GM23338 (cell line): ENCODE measurements at places on chromosomes 13 and 19. TPM values are rescaled to one million over a fixed set of nuclear protein-coding genes. Genes with fewer than 3 reads are reported as not detected.

Gene RPL18
- total RNA-seq: 1,660 and 1,898 TPM in 2 replicates

Gene ZNF320
- total RNA-seq: 20.6 and 32.3 TPM in 2 replicates

Gene BCAM
- 80.5 and 100 TPM in 2 replicates for total RNA-seq

Gene CYP2A7
- total RNA-seq: 4.8 TPM in 1 of 2 replicates, not detected in the other

Gene C19orf85
- total RNA-seq: 0.85 and 1.7 TPM in 2 replicates

Gene IGFLR1
- total RNA-seq: 7.8 and 14.4 TPM in 2 replicates

DNA sequence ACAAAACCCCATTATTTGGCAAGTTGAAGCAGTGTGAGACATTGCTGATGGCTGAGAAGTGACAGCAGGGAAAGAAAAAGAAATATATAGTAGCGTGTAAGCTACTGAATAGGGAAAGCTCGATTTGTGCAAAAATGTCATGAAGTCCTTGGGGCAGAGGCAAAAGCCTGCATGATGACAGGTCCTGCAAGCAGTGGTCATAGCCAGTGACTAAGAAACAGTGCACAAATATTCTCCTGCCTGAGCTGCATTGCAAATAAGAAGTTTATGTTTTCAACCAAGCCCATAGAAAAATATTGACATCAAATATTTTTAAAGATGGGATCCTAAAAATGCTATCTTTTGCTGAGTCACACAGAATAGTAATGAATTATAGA, 270.0 kb downstream of the SLITRK6 start:
- H3K4me3 ChIP-seq: no peak overlapping the region
- H3K27ac ChIP-seq: no peak overlapping the region
- no peaks in the 10 kb centered on the region for H3K36me3 ChIP-seq
- no peak for DNase-seq

GRCh38 chr13:105543742-105544141, 991.7 kb downstream of the EFNB2 start:
- no peak overlapping the region for H3K27ac ChIP-seq
- H3K4me3 ChIP-seq: no peak overlapping the region
- H3K4me1 ChIP-seq: no peaks in the 10 kb centered on the region
- DNase-seq: no peak

DNA sequence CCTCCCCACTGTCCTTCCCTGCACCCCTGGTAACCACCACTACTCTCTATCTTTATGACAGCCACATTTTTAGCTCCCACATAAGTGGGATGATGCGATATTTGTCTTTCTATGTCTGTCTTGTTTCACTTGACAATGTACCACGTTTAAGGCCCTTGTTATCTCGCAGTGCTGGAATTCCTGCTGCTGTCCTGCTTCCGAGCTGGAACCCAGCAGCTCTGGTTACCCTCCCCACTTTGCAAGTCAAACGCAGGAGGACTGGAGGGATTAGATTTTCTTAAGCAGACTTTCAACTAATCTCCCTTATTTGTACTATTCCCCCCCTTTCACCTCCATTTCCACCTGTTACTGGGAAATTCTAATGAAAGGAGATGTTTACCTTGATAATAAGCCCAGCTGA, 59.1 kb upstream of the PDX1 start:
- DNase-seq: peak; percentile 43
- H3K4me3 ChIP-seq: no peak overlapping the region
- H3K27me3 ChIP-seq: no peaks in the 10 kb centered on the region
- H3K36me3 ChIP-seq: no peaks in the 10 kb centered on the region
- H3K4me1 ChIP-seq: peaks cover 7% of the 10 kb centered on the region; the same call in 1 of the 2 replicates

- no peak overlapping the region for H3K27ac ChIP-seq
- no peak overlapping the region for H3K4me3 ChIP-seq
- DNase-seq: no peak
- H3K4me1 ChIP-seq: no peaks in the 10 kb centered on the region
Observed at GRCh38 chr13:45961468-45961867, 91.1 kb downstream of the ZC3H13 start.
